Type B pancreatic cell (in vitro differentiated cells): ENCODE measurements at places on chromosomes 2 and 18.

DNA sequence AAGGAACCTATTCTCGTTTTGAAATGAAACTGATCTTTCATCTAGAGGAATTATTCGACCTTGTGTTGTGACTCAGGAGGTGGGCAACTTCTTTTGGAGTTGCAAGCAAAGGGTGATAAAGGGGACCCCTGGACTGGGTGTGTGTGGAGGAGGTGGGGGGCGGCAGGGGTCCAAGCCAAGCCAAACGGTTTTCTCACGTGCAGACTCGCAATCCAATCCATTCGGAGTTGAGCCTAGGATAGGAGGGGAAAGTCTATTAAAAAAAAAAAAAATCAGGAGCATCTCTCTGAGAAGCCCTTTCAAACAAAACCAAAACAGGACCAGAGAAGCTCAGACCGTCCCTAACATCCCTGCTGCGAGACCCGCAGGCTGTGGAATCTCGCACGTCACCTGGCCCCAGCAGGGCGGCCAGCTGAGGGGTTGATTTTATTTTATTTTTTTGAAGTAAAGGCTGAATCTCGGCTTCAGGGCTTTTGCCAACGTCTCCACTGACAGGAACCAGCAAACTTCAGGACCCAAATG lies 3.7 kb upstream of the ZEB2 start:
- DNase-seq = no peak

DNA sequence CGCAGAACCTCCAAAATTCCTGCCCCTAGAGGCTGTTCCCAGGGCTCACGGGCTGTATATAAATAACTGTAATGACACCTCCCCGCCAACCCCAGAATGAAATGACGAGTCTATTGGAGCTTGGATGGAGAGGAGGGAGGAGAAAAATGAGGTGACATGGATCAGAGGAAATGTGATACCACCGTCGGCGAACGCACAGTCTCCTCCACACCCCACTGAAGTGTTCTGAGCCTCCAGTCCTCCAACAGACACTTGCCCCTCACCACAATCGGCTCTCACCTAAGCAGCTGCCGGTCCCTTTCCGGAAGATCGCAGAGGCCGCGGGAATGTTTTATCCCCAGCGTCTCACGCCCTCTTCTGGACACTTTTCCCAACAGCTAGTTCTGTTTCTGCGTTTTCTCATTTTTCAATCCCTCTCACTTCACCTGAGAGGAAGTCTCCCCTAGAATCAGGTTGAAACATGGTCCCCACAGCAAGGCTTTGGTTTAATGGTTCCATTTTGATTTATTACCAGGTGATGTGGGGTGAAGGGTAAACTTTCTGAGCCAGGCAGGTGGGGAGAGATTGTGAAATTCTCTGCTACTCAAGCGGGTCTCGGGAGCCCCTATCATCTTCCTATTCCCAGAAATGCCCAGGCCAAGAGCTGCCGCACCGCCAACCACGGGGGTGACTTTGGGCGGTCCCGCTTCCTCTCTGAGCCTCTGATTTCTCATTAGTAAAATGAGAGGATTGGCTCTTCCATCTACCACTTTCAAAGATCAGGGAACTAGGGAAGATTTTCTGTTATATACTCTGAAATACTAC lies 9.1 kb upstream of the MYO5B start:
- no peak for DNase-seq

- no peak for DNase-seq
These were observed 101.2 kb downstream of the GALNT14 start for GRCh38 chr2:31037058-31037457.

- DNase-seq = no peak
These were observed 43.9 kb upstream of the CYBRD1 start for GRCh38 chr2:171478345-171478744.

DNA sequence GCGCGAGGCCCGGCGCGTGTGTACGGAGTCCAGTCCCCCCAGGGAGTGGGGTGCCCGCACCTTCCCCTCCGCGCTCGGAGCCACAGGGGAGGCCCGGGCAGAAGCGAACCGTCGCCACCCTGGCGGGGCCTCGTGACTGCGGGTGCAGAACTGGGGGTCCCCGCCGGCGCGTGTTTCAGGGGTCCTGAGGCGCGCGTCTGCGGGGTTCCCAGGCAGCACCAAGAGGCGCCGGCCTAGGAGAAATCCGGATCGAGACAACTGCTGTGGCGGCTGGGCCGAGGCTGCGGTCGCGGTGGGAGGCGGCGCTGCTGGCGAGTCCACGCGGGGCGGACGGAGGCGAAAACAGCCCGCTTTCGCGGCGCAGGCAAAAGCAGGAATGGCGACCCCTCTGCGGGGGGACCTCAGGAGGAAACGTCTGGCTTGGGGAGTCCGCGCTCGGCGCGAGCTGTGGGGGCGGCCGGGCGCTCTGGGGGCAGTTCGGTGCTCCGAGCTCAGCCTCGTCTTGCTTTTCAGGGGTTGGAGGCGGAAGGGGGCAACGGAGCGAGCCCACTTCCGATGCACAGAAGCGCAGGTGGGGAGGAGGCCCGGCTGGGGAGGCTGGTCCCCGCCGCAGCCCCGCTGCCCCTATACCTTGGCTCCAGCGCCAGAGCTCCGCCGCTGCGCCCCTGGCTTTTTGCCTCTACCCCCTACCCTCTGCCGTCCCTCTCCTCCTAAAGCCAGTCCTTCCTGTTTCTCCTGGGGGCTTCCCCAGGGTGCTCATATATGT lies 81.5 kb upstream of the LDLRAD4 start:
- no peak for DNase-seq

DNA sequence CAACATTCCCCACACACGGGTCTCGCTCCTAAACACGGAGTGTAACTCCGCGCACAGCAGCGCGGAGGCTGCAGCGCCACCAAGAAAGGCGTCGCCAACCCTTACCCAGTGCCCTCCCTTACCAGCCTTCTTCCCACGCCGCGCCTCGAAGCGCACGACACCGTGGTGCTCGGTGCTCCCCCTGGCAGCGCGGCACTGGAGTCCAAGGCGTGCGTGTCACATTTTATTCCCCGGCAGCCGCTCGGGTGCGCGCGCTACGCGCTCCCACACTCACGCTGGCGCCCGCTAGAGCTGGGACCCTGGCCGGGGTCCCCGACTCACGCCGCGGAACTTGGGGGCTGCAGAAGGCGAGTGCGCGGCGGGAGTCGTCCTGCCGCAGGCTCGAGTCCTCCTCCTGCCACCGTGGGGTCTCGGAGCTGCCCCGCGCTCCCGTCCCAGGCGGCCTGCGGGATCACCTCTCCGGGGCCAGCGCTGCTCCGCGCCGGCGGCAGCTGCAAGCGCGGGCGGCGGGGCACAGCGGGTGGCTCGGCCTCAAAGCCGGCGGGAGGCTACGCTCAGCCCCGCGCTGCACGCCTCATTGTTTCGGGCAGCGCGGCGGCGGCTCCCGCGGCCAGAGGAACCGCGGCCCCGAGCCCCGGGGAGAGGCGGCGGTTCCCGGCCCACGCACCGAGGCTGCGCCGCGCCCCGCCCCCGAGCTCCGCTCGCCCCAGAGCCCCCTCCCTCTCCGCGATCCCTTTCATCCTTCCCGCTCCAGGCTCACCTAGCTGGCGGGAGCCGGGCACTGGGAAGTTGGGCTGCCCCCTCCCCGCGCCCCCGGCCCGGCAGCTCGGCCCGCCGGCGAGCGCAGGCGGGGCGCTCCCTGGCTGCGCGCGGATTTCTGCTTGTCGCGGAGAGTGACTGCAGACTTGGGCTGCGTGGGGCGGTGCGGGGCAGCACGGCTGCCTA lies at the start of gene ST6GAL2:
Gene ST6GAL2 (minus strand): TSS at position 197 of the 945 bp plus-strand sequence. CDS start 42,190 bp downstream, outside the sequence.
- DNase-seq = peak; percentile 75

- no peak for DNase-seq
These were observed 168.2 kb downstream of the DPP10 start for GRCh38 chr2:114610677-114611076.

GRCh38 chr2:204115137-204116056 lies 178.8 kb downstream of the ICOS start:
- DNase-seq = no peak

- DNase-seq = no peak
These were observed 12.1 kb downstream of the GALNT14 start for GRCh38 chr2:31125918-31126695.

DNA sequence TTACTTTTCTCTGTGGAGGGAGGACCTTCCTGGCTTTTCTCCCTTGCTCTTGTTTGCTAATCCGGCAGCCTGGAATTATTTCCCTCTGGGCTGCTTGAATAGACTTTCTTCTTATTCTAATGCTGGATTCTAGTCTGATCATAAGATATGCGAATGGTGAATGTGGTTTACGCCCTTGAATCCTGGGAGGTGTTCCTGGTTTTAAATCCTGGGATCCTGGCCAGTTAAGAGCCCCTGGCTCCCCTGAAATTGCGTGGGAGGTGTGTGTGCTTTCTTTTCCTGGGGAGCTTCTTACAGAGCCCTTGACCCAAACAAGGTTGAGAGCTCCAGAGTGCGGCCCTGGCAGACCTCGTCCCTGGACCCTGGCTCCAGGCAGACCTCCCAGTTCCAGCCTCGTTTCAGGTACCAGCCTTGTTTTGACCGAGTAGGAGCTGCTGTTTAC lies 2.8 kb downstream of the SH3BP4 start:
- DNase-seq = no peak

DNA sequence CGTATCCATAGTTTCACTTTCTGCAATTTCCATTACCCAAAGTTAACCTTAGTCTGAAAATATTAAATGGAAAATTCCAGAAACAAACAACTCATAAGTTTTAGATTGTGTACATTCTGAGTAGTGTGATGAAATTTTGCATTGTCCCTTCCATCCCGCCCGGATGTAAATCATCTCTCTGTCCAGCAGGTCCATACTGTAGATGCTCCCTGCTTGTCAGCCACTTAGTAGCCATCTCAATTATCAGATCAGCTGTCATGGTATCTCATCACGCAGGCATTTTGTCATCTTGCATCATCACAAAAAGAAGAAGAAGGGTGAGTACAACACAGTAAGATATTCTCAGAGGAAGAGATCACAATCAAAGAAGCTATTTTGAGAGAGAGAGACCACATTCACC lies 185.0 kb upstream of the STK17B start:
- no peak for DNase-seq

GRCh38 chr18:9182852-9183399 lies 46.3 kb downstream of the ANKRD12 start:
- DNase-seq = no peak

DNA sequence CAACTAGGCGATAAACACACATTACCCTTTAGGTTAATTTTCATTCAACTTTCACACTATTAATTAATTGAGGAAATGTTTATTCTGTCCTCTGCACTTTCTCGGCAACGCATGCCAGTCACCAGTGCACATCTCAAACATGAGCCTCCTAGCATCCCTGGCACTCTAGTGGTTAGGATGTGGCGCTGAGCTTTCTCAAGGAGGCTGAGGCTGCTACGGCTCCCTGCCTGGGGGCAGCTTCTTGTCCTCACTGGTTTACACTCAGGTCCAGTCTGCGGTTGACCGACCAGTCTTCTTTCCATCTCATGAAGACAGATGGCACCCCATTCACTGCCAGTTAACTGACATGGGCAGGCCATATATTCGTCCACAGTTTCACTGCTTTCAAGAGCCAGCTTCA lies 463.4 kb downstream of the EIPR1 start:
- no peak for DNase-seq

- no peak for DNase-seq
These were observed 102.3 kb upstream of the OSR1 start for GRCh38 chr2:19460761-19461160.

GRCh38 chr18:79848579-79849327 lies 51.0 kb downstream of the KCNG2 start:
- no peak for DNase-seq

DNA sequence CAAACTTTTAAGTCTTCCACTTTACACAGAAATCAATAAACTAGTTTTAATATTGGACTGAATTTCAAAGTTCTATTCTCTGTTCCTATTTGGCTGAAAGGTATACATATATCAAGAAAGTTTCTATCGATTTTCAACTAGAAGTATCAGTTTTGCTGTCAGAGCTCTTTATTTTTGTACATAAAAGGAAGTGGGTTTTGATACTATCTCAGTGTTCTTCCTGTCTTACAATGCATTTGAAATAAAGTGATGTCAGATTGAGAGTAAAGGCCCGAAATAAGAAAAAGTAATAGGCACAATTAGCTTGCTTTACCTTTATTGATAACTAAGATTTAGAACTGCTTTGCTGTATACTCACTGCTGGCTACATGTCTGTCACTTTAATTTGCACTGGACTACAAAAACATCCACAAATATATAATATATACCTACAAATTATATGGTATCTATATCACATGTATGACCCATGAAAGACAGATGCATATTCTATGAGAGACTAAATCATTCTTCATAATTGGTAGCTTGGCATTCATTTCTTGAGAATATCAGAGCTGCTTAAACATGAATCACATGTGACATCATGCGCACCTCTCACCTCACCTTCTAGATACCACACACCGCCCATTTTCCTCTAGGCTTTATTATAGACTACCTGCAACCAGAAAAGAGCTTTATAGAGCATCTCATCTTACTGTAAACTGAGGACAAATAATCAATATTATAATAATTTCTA lies 83.6 kb downstream of the ASXL2 start:
- no peak for DNase-seq

DNA sequence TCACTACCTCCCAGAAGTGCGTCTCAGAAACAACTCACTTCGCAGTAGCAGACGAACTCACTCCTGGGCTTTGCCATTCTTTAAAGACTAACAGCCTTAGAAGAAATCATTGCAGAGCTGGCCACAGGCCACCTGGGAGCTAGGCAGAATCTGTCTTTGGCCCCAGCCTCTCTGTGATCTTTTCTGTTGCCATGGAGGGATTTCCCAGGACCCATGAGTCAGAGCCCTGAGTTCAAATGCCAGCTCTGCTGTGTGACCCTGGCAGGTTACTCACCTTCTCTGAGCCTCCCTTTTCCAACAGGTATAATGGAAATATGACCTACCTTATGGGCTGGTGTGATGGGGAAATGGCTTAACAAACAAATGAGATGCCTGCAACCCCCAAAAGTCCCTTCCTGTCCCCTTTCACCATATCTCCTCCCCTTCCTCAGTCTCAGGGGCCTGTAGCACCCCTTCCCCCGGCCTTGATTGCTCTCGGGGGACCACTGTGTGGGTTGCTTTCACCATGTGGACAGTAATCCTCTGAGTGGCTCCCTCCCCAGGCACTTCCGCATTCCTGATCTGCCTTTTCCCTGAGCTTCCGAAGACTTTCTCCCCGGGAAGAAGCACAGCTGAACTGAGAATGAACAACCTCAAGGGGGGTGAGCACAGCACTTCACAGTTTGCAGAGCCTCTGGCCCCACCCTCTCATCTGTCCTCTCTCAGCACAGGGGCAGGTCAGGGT lies 34.0 kb upstream of the SLC66A3 start:
- no peak for DNase-seq

- no peak for DNase-seq
These were observed 76.6 kb downstream of the ALK start for GRCh38 chr2:29844713-29845326.

- no peak for DNase-seq
These were observed 1258.3 kb upstream of the GYPC start for GRCh38 chr2:125397535-125398251.
